GM12878 (cell line): ENCODE measurements at places on chromosomes 2 and 18. TPM values are rescaled to one million over a fixed set of nuclear protein-coding genes. Genes with fewer than 3 reads are reported as not detected.

Gene ACMSD
- not detected in 2 replicates for total RNA-seq

Gene SRSF7
- total RNA-seq: 275 and 278 TPM in 2 replicates

Gene NETO1
- total RNA-seq: not detected in 2 replicates

Gene DOK6
- total RNA-seq: not detected in 2 replicates

Gene POTEE
- total RNA-seq: 0.29 and 0.33 TPM in 2 replicates

Gene C2orf81
- 9.5 and 9.8 TPM in 2 replicates for total RNA-seq

Gene UCN
- 1.1 and 2.0 TPM in 2 replicates for total RNA-seq

Gene SLC30A3
- not detected in 2 replicates for total RNA-seq

Gene FAP
- not detected in 2 replicates for total RNA-seq

DNA sequence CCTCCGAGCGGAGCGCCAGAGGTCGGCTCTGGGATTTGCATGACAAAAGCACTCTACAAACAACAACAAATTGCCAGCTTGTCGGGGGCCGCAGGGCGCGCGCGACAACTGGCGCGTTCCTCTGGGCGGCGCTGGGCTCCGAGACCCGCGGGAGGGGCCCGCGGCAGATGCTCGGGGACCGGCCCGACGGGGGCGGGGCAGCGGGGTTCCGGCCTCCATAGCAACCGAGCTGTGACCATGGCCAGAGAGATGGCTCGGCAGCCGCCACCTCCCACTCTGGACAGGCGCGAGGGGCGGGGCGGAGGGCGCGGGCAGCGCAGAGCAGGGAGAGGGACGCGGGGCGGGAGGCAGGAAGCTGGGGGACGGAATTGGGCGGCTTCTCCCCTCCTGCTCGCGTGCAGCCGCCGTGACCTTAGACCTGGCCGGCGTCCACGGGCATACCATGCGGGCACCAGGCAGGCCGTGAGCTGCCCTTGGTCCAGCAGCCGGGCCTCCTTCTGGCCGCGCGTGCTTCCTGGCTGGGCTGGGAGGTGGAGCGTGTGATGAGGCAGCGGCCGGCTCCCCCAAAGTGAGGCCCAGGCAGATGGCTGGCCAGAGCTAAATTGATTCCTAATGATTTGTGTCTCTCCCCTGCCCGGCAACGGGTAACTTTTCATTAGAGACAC is 171.5 kb downstream of the CELF4 start:
- no peak for DNase-seq

DNA sequence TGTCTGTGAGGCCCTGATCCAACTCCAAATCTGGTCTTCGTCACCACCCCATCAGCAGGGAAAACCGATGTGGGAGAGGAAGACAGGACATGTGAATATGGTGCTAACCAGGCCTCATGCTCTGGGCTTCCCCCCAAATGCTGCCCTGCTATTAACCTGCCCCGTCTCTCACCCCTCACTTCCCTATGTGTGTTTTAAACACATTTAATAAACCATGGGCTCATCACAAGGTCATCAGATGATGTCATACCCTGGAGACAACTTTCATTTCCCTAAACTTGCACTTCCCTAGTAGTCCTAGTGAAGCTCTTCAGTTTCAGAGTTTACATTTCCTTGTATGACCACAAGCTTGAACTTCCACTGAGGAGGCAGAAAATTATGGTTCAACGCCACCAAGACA is 49.9 kb downstream of the CD8B2 start:
- peak; percentile 7 for DNase-seq

DNA sequence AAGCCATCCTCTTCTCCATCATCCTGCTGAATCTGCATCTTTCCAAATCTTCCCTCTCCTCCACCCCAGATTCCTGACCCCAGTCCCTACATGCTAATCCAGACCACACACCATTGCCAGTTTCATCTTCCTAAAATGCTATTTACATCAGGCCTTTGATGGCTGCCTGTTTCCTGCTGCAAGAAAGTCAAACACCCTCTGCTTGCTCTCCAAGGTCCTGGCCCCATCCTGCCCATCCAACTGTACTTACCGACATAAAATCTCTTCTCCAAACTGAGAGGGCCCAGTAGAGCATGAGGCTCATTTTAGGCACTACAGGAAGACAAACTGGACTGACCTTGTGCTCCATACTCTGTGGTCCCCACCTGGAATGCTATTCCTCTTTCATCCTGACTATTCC is 19.0 kb downstream of the ALK start:
- DNase-seq: no peak

- DNase-seq: no peak
Measured at GRCh38 chr2:64063924-64064331, 44.7 kb upstream of the VPS54 start.

DNA sequence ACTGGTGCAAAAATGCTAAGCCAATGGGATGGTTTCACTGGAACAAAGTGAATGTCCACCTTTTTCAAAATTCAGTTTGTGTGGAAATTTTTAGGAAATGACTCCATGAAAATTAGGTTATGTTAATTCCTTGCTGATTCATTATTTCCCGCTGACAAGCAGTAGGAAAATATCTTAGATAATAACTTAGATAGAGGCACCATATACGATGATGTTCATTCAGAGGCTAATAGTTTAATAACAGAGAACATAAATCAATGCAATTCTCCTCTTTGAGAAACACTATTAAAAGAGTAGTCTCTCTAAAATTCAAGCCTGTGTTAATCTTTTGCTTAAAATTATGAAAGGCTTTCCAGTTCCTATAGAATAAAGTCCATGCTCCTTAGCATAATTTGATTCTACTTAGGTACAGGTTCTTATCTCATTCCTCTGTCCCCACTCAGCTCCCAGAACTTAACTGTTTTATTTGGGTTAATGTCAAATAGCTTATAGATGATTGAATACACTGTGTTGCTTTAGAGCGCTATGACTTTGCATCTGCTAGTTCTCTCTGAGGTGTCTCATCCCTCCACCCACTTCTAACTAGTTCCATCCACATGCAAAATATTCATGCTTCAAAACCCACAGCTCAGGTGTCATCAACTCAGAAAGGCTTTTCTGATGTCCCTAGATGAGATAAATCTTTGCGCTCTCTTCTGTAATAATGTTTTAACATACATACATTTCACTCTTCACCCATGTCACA is 503.6 kb downstream of the ERBB4 start:
- no peak for DNase-seq

- no peak for DNase-seq
Measured at GRCh38 chr2:238286551-238286950, 1.9 kb downstream of the PER2 start.

DNA sequence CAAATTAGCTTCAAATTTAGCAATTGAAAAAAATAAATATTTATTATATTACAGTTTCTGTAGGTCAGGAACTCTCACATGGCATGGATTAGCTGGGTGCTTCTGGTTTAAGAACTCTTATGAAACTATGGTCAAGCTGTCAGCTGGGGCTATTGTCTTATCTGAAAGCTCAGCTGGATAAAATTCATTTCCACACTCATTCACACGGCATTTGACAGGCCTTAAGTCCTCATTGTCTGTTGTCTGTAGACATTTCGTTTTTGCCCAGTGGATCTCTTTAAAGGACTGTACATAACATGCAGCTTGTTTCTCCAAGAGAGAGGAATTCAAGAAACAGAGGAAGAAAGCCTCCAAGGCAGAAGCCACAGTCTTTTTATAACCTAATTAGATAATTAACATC is 1556.8 kb upstream of the SLC39A10 start:
- DNase-seq: no peak

- no peak for DNase-seq
Measured at GRCh38 chr18:35605686-35606417, 24.3 kb downstream of the GALNT1 start.
